ENCODE measurements at places on chromosomes 13 and 19.

DNA sequence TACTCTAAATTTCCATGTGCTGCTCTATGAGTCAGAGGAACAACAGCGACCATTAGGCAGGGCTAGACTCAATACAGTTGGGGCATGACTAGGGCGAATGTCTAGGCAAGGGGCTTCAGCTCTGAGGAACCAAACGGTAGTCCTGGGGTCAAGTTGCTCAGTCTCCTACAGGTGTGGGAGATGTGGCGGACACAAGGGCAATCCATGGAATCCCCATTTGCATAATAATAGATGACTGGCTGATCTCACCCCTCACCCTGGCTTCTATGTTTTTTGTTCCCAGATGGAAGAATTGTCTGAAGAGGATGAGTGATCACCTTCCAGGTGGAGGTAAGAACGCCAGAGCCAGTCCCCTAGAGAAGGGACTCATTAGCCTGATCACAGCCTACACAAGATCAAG is 1048.2 kb upstream of the MIR17HG start:
- DNase-seq, result no peak

DNA sequence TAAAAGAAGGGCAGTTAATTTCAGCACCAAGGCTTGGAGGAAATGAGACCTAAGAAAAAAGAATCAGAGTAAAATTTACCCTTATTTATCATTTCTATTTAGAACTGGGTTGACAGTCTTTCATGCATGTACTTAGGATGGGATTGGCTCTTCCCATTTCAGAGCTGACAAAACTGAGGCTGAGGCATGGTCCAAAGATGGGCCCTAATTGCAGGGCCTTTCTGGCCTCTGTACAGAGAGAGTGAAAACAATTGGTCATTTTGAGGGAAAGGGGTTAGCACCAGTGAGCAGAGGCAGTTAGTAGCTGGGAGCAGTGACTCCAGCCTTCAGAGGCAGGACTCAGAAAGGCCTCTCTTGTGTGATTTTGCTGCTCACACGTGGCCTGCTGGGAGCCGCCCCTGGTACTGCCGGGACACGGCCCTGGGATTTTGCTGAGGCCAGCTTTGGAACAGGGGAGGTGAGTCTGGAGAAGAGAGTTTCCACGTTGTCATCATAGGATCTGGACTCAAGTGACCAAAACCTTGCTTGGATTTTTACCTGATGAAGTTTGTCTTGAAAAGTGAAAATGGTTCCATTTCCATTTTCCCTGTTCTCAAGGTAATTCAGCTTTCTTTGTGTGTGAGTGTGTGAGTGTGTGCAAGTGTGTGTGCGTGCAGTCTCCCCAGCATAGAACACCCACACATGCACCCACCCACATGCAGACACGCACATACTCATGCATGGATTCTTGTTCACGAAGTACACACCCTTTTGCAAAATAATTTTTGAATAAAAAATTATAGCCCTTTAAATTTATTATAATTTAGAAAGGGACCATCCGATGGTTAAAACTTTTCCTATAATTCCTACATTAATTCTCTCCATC is at the start of gene ZNF536:
TSS of gene ZNF536 (plus strand) at position 425 of the 865 bp plus-strand sequence. CDS start 71,179 bp downstream, outside the sequence.
- DNase-seq, result no peak

DNA sequence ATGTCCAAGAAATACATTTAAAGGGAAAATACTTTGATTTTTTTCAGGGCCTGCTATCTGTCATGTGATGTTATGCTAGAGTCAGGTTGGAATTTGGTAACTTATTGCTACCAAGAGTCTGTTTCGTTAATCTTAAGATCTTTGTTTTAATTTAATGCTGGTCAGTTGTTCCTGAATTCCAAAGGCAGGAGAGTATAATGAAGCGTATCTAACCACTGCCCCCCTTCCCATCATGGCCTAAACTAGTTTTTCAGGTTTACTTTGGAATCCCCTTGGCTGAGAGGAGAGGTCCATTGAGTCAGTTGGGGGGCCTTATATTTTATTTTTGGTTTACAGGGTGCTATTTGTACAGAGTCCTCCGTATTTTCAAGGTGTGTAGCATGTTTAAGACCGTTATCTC is 116.3 kb upstream of the SLC7A1 start:
- no peak for DNase-seq

- DNase-seq, result no peak
Measured at GRCh38 chr19:14112809-14113385, 4.7 kb downstream of the PRKACA start.

DNA sequence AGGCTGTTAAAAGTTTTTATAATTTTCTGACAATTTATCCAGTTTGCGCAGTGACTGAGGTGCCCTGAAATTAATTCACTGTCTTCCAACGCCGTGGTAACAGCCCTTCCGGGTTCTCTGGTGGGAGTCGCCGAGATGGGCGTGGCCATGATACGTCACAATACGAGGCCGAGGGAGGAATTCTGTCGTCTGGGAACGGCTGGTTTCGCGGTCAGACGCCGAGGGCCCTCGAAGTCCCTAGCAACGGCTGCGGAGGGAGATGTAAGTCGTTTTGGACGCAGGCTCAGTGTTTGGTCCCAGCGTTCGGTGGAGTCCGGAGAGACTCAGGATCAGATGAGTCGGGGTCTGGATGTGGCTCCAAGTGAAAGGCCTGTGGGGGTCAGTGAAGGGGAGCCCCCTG is 21.7 kb downstream of the ZNF613 start:
- no peak for DNase-seq

- no peak for DNase-seq
Measured at GRCh38 chr19:15468675-15469512, 4.5 kb upstream of the RASAL3 start.

GRCh38 chr13:51524829-51525566 is 59.3 kb upstream of the WDFY2 start:
- DNase-seq, result no peak

DNA sequence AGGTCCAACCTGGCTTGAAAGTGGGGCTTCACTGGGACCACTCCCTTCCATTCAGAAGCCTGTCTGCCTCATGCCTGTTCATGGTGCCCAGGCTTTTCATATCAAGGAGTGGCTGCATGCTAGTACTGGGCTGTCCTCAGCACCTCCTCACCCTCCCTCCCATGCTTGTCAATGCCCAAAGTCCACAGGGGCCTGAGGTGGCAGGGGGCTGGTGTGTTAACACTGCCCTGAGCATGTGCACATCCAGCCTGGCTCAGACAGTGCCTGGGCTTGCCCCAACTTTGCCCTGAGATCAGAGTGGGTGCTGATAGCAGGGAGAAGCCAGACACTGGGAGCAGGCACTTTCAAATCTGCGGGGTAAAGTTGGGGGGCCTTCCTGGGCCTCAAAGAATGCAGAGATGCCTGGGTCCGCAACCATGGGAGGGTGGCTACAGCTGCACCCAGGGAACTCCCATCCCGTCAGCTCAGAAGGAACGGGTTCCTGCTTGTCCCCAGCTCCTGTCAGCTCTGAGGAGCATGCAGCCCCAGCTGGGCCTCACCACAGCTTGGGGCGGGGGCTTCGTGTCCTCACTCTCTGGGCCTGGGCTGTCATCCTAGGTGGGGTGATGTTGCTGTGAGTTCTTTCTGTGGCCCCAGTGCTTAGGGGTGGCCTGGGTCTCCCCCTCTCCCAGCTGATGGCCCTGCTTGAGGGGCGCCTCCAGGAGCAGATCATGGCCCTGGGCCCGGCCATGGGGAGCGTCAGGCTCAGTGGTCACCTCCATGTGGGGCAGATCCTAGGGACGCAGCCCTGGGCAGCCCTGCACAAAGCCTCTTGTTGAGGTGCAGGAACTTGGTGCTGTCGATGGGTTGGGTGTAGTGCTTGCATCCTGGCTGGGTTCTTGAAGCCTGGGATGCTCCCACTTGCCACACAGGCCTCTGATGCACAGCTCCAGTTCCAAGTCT is 830.6 kb upstream of the SLITRK5 start:
- no peak for DNase-seq

- DNase-seq, result peak; percentile 73
Measured at GRCh38 chr13:60431108-60431700, 34.2 kb downstream of the TDRD3 start.

DNA sequence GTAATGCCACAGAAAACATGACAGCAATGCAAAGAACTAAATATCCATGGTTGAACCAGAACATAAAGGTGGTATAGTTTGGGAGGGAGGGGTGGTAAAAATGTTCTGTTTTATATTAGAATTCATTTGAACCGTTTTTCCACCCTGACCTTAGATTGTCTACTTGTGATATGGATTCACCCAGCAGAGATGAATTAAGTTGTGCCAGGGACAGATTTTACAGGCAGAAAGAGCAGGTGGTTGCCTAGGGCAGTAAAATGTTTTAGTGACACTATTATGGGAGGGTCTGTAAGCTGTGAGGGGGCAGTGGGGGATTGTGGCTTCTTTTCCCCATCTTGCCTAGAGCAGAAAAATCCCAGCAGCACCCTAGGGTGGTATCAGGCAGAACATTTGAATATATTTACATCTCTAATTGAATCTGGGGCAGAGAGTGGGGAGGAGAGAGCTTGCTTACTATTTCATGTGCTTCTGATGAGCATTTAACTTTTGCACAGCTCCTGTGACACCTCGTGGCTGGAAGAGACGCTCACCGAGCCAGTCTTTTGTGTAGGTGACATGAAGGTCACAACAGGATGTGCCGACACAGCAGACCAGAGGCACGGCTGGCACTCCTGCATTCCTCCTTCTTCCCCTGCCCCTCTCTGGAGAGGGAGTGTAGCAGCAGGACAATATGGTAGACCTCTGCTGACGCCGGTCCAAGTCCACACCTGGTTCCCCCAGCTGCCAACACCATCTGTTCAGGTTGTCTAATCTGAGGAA is 452.3 kb downstream of the IRS2 start:
- no peak for DNase-seq

- DNase-seq, result peak; percentile 92
Measured at GRCh38 chr19:39401549-39402345, 4.9 kb upstream of the ZFP36 start.

- DNase-seq, result no peak
Measured at GRCh38 chr13:43573361-43573740, 213.4 kb downstream of the ENOX1 start.

- no peak for DNase-seq
Measured at GRCh38 chr13:31199527-31199848, 287 bp upstream of the B3GLCT start.

- DNase-seq, result no peak
Measured at GRCh38 chr19:50036908-50037307, 11.1 kb downstream of the ZNF473 start.

GRCh38 chr13:76667551-76667950 is 218.7 kb downstream of the KCTD12 start:
- DNase-seq, result peak; percentile 20

Data from CD4-positive, alpha-beta T cell treated with Interleukin-10 for 1 hour (primary cell).